ENCODE measurements at places on chromosomes 2 and 18. TPM values are rescaled to one million over a fixed set of nuclear protein-coding genes. Genes with fewer than 3 reads are reported as not detected.

VWA3B gene
- total RNA-seq = 0.09 TPM

AAMP gene
- total RNA-seq = 269 TPM

DNA sequence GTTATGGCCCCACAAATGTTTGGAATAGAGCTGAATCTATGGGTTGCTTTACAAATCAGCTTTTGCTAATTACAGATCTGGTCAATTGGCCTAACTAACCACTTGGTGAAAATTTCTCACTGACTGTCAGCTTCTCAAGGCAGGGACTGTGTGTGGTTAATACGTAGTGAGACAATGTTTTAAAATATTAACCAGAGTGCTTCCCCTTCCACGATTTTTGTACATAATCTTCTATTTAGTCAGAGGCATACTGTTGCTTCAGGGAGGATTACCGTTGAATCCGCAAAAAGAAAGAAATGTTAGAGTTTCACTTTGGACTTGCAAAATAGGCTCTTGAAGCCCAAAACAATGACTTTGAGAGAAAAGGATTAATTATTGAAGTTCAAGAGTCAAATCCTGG lies 14.9 kb upstream of the KCNS3 start:
- no peak overlapping the region for H3K4me3 ChIP-seq
- H3K27ac ChIP-seq = no peak overlapping the region
- no peaks in the 10 kb centered on the region for H3K4me1 ChIP-seq
- no peaks in the 10 kb centered on the region for H3K36me3 ChIP-seq
- no peaks in the 10 kb centered on the region for H3K27me3 ChIP-seq

GRCh38 chr2:70995426-70995729 lies 705 bp upstream of the TEX261 start:
- H3K36me3 ChIP-seq = peaks cover 4% of the 10 kb centered on the region
- DNase-seq = peak; percentile 56
- peak overlapping the region; percentile 78 for H3K4me3 ChIP-seq
- no peaks in the 10 kb centered on the region for H3K27me3 ChIP-seq
- no peak overlapping the region for H3K27ac ChIP-seq

- DNase-seq = no peak
- no peak overlapping the region for H3K4me3 ChIP-seq
- no peaks in the 10 kb centered on the region for H3K36me3 ChIP-seq
- peaks cover 14% of the 10 kb centered on the region for H3K4me1 ChIP-seq
These were observed 76.1 kb upstream of the NOSTRIN start for GRCh38 chr2:168726375-168726774.

DNA sequence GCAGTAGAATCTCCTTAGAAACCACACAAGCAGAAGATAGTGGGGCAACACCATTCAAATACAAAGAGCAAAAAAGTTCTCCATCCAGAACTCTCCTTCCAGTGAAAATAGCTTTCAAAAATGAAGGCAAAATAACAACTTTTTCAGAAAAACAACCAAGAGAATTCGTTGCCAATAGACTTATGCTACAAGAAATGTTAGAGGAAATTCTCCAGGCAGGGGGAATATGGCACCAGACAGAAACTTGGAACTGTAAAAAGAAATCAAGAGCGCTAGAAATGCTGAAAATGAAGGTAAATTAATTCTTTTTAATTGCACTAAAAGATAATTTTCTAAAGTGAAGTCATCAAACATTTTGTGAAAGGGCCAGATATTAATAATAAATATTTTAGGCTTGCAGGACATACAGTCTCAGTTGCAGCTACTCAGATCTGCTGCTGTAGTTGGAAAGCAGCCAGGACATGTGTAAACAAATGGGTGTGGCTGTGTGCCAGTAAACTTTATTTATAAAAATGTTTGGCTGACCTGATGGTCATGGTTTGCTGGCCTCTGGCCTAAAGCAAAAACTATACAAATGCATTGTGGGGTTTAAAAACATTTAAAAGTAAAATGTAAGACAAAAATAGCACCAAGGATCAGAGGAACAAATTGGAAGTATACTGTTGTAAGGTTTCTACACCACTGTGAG lies 73.7 kb upstream of the TGFA start:
- no peaks in the 10 kb centered on the region for H3K27me3 ChIP-seq
- DNase-seq = no peak
- no peaks in the 10 kb centered on the region for H3K36me3 ChIP-seq
- H3K27ac ChIP-seq = no peak overlapping the region
- no peak overlapping the region for H3K4me3 ChIP-seq

- H3K36me3 ChIP-seq = no peaks in the 10 kb centered on the region
- no peak overlapping the region for H3K27ac ChIP-seq
- H3K27me3 ChIP-seq = no peaks in the 10 kb centered on the region
- DNase-seq = no peak
- H3K4me1 ChIP-seq = no peaks in the 10 kb centered on the region
- H3K4me3 ChIP-seq = no peak overlapping the region
These were observed 44.7 kb downstream of the PID1 start for GRCh38 chr2:229226382-229226781.

All from cardiac muscle cell (in vitro differentiated cells and primary cell).